Kidney capillary endothelial cell (primary cell): ENCODE measurements at places on chromosomes 4 and X.

- DNase-seq, result no peak
These were observed 146.6 kb upstream of the FAM47C start for GRCh38 chrX:36861601-36862000.

- DNase-seq, result no peak
These were observed at the start of gene MAOB for GRCh38 chrX:43882294-43882681. Gene MAOB, minus strand, starts transcription at chrX:43882450. Its CDS starts 151 bp downstream, at chrX:43882299.

DNA sequence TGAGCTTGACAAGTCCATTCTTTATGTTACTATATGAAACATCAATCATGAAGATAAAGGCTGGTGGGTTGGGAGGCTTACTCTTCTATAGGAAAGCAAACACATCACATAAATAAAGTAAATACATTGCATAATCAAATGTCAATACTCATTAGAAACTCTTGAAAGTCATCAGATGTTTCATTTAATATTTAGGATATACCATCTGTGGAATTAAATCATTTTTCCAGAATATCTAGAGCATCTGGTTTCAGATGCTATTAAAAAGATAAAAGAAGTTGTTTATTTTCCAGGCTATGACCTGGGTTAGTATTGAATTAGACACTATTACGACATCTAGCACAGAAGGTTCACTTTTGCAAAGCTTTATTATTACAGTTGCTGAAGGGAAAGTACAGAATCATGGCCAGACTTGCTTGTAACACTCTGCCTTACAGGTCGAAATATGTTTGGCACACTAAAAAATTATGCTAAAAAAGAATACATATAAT, 72.6 kb downstream of the METTL14 start:
- DNase-seq, result no peak

GRCh38 chrX:112851806-112852205, 11.2 kb upstream of the AMOT start:
- no peak for DNase-seq

- DNase-seq, result no peak
These were observed 13.0 kb downstream of the SLC16A2 start for GRCh38 chrX:74434336-74434735.

DNA sequence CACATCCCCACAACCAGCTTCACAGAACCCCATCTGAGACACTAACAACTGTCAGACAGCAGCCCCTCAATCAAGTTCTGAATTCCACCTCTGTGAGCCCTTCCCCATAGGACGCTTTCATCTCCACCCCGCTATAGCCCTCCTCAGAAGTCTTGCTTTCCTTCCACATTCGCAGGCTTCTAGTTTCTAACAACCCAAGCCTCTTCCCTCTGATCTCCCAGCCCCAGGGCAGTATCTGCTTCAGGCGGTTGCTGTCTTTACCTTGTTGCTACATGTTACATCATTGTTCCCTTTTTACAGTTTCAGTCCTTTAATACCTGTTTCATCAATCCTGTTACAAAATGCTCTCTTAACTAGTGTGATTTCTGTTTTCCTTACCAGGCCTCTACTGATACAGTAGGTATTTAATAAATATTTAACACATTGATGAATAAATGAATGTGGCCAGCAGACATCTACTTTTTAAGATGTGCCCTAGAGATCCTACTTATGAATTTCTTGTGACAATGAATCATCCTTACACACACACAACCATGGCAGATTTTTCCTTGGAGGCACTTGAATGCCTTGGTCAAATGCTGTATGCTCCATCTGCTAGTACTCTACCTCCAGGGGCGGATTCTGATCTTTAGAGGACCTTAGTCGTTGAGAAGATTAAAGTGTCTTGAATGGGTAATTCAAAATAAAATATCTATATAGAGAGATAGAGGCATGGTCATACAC, 164.7 kb upstream of the SLIT2 start:
- no peak for DNase-seq

GRCh38 chrX:45140812-45141211, 59.9 kb downstream of the DIPK2B start:
- DNase-seq, result no peak
